Activated naive CD8-positive, alpha-beta T cell treated with anti-CD3 and anti-CD28 coated beads, Interleukin-2, amount 10 ng/mL, durations not matched to agents 7 days and 5 days (primary cell): ENCODE measurements at places on chromosomes 1 and 21. TPM values are rescaled to one million over a fixed set of nuclear protein-coding genes. Genes with fewer than 3 reads are reported as not detected.

CNR2 gene
- total RNA-seq: 2.0 TPM

PITHD1 gene
- 64.5 TPM for total RNA-seq

OR2G6 gene
- total RNA-seq: not detected

ELOVL1 gene
- total RNA-seq: 51.3 TPM

CELF3 gene
- total RNA-seq: not detected

MX1 gene
- 609 TPM for total RNA-seq

FCRLB gene
- total RNA-seq: 0.74 TPM

DNA sequence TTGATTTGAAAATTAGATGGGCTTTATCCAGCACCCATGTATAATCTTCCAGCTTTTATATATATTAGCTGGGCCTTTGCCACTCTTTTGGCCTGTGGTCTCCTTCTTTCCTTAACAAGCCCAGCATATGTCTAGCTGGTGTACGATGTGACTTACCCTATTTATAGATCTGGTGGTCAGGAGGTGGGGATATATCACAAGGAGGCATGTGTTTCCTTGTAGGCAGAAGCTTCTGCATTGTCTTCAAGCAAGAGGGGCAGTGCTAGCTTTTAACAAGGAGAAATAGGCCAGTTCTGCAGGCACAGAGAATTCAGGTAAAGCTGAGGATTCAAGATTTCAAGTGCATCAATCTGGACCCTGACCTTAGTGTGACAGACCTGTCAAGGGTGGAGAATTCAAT lies 38.0 kb upstream of the DNASE2B start:
- no peak for DNase-seq
- H3K4me3 ChIP-seq: no peak overlapping the region
- H3K36me3 ChIP-seq: no peaks in the 10 kb centered on the region
- H3K27ac ChIP-seq: no peak overlapping the region

GRCh38 chr1:79193211-79194079 lies 186.9 kb upstream of the ADGRL4 start:
- no peaks in the 10 kb centered on the region for H3K36me3 ChIP-seq
- no peaks in the 10 kb centered on the region for H3K4me1 ChIP-seq
- H3K27ac ChIP-seq: no peak overlapping the region
- no peak overlapping the region for H3K4me3 ChIP-seq

DNA sequence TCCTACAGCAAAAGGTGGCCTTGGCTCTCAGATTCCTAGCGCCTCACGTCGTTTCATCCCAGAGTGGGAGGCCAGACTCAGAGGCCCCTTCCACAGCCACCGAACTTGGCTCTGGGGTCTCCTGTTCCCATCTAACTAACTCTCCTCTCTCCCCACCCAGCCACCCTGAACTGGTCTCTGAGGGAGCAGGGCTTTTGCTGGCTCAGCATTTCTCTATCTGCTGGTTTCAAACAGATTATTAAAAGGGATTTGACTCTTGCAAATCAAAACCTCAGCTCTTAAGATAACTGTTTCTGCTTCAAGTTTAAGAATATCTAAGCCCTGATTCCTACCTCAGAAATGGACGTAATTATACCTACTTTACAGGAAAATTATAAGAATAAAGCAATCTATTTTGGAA lies 91.0 kb upstream of the ATP1B1 start:
- peaks cover 6% of the 10 kb centered on the region for H3K27me3 ChIP-seq
- no peaks in the 10 kb centered on the region for H3K36me3 ChIP-seq
- no peak for DNase-seq
- no peaks in the 10 kb centered on the region for H3K4me1 ChIP-seq

DNA sequence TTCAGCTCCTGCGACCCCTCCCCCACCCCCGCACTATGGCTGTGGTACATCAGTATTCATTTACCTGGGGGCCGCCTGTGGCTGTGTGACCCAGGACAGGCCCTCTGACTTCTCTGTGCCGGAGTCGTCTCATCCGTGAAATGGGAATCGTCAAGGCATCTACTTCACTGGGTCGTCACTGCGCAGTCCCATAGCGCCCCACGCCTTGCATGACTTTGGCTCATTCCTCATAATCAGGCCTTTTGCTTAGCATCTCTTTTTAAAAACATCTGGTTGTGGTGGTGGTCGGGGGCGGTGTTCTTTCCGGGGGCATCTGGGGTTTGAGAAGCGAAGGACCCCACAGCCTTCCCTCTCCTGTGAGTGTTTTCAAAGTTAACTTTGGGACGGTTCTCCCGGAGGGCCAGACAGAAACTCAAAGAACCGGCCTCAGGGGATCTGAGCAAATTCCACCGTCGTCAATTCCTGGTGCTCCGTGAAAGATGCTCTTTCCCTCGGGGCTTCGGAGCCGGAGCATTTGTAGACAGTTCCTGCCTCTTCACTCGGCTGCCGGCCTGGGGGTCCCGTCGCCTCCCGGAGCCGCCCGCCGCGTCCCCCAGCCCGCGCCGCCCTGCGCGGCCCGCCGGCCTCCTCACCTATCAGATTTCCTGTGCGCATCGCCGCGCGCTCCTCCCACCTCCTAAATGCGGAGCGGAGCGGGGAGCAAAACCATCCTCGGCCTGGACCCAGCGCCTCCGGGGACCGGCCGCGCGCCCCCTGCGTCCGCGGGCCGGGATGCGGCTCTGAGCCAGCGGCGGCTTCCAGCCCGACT lies at the start of gene B3GALT5:
B3GALT5 (plus strand) TSS at position 708 of the 808 bp plus-strand sequence. CDS start 47,620 bp downstream, outside the sequence.
- no peak within 1 kb of the TSS for H3K4me3 ChIP-seq
- peaks cover 43% of the 10 kb centered on the region for H3K27me3 ChIP-seq
- H3K27ac ChIP-seq: no peak within 1 kb of the TSS
- peaks cover 6% of the 10 kb centered on the region for H3K4me1 ChIP-seq
- no peaks in the 10 kb centered on the region for H3K36me3 ChIP-seq

DNA sequence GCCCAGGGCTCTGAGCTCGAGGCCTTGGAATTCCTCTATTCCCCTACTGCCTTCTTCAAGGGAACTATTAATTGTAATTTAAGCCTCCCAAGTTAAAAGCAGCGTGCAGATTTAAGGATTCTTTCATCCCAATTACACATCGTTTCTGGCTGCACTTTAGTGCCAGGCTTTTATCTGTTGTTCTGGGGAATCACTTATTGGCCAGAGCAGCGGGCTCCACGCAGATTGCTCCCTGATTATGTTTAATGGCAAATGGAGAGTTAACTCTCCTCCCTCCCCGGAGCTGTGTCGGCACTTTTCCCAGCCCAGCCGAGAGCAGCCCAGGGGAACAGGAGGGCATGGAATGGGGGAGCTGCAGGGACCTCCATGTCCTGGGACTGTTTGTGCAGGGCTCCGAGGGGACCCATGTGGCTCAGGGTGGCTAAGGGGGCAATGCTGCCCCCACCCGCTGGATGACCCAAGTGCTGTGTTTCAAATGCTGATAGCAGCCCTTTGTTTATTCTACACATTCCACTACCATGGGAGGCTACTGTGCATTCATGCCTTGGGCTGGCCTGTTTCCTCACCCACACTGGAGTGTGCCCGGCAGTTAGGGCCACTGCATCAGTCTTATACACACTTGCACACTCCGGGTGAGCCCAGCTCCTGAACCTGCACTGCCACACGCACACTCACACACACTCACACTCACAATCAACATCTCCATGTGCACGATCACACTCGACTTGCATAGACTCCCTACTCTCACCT lies 93.3 kb upstream of the POU3F1 start:
- H3K4me3 ChIP-seq: no peak overlapping the region
- H3K27me3 ChIP-seq: peaks cover 76% of the 10 kb centered on the region
- H3K27ac ChIP-seq: no peak overlapping the region
- H3K4me1 ChIP-seq: no peaks in the 10 kb centered on the region
- no peaks in the 10 kb centered on the region for H3K36me3 ChIP-seq
- no peak for DNase-seq

DNA sequence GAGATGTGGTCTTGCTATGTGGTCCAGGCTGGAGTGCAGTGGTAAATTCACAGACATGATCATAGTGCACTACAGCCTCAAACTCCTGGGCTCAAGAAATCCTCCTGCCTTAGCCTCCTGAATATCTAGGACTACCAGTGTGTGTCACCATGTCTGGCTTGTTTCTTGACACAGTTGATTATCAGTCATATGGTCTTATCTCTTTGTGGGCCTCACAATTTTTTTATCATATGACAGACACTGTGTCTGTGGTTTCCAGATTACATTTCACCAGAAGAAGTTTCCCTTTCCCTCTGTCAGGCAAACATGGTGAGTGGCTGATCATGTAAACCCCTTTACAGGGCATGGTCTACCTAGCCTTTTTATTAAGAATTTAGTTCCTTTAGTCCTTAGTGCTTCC lies 96.1 kb downstream of the HFM1 start:
- H3K27ac ChIP-seq: no peak overlapping the region
- peaks cover 3% of the 10 kb centered on the region for H3K27me3 ChIP-seq
- H3K4me1 ChIP-seq: no peaks in the 10 kb centered on the region
- no peaks in the 10 kb centered on the region for H3K36me3 ChIP-seq

DNA sequence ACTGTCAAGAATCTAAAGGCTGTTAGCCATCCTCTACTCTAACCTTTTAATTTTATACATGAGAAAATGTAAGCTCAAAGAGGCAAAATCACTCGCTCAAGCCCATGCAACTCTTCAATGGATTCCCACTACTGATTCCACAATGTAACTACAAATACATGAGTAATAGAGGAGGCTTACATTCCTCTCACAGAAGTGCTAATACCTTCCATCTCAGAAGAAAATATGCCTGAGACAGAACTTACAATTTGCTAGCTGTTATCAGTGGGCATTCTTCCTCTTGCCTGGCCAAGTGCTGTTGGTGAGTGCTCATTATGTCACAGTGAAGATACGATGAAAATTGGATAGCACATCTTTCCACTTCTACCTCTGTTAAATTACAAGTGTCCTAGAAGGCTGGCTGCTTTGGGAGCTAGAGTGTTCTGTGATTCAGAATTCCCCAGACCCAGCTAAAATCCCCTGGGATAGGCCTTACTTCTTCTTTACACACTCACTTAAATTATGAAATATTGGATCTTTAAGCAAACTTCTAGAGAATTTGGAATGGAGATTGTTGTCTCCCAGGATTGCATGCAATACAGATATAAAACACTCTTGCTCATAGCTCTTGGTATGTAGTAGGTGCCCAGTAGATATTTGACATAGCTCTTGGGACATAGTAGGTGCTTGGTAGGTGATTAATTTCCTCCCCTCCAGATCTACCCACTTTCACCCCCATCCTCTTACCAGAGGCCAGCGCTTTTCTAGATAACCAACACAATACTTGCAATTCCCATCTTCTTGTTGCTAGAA lies 24.1 kb downstream of the BCL9 start:
- peaks cover 5% of the 10 kb centered on the region for H3K4me1 ChIP-seq
- no peak overlapping the region for H3K27ac ChIP-seq
- H3K27me3 ChIP-seq: no peaks in the 10 kb centered on the region

- H3K36me3 ChIP-seq: peaks cover 14% of the 10 kb centered on the region
- H3K4me3 ChIP-seq: peak overlapping the region; percentile 68
- DNase-seq: no peak
- no peaks in the 10 kb centered on the region for H3K27me3 ChIP-seq
- H3K4me1 ChIP-seq: peaks cover 83% of the 10 kb centered on the region
These were observed 144.2 kb downstream of the DHRS3 start for GRCh38 chr1:12473596-12474362.

GRCh38 chr1:190739926-190740325 lies 262.3 kb upstream of the BRINP3 start:
- H3K27me3 ChIP-seq: no peaks in the 10 kb centered on the region
- no peak overlapping the region for H3K4me3 ChIP-seq
- no peaks in the 10 kb centered on the region for H3K4me1 ChIP-seq
- no peaks in the 10 kb centered on the region for H3K36me3 ChIP-seq
- no peak for DNase-seq

GRCh38 chr1:178818416-178818815 lies 52.5 kb downstream of the ANGPTL1 start:
- H3K4me1 ChIP-seq: peaks cover 2% of the 10 kb centered on the region
- no peak for DNase-seq
- no peak overlapping the region for H3K4me3 ChIP-seq
- H3K27me3 ChIP-seq: no peaks in the 10 kb centered on the region

DNA sequence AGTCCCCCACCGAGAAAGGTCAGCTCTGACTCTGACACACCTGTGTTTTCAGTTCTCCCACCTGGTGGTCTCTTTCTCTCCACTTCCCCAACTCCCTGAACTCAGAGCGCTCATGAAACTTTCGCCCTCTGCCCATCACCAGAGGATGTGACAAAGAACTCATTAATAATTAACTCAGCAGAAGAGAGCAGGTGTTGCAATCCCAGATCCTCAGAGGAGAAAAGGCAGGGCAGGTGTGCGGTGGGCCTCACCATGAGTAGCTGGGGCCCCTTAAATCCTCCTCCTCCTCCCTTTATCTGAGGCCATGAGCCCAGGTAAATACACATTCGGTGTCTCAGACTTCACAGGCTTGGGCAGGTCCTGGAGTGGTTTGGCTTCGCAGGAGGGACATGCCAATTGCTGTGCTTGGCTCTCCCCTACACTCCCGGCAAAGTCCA lies 1.7 kb upstream of the LAMB3 start:
- no peaks in the 10 kb centered on the region for H3K36me3 ChIP-seq
- H3K27me3 ChIP-seq: peaks cover 2% of the 10 kb centered on the region
- H3K4me1 ChIP-seq: peaks cover 18% of the 10 kb centered on the region
- no peak for DNase-seq
- no peak overlapping the region for H3K4me3 ChIP-seq

DNA sequence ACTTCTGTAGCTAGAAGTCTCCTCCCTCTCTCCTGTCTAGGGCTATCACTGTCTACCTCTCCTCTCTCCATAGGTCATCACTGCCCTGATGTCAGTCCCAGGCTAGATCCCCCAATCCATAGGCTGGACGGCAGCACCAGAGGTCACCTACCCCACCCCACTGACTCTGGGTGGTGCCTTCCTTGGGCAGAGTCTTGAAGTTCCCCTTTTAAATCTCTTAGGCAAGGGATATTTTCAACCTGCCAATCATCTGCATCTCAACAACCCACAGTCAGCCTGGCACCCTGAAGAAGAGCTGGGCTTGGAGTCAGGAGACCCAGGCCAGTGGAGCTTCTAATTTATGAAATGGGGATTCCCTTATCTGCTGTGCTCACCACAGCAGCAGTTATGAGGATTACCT lies 13.2 kb downstream of the MYBPH start:
- peaks cover 26% of the 10 kb centered on the region for H3K27me3 ChIP-seq
- H3K4me3 ChIP-seq: no peak overlapping the region
- no peaks in the 10 kb centered on the region for H3K36me3 ChIP-seq
- peaks cover 2% of the 10 kb centered on the region for H3K4me1 ChIP-seq

- peaks cover 36% of the 10 kb centered on the region for H3K4me1 ChIP-seq
- peak overlapping the region; percentile 80 for H3K4me3 ChIP-seq
- no peak for DNase-seq
- H3K27me3 ChIP-seq: no peaks in the 10 kb centered on the region
These were observed 109.6 kb downstream of the S1PR1 start for GRCh38 chr1:101346419-101346818.

- no peak overlapping the region for H3K27ac ChIP-seq
- H3K4me1 ChIP-seq: peaks cover 24% of the 10 kb centered on the region
- peaks cover 5% of the 10 kb centered on the region for H3K36me3 ChIP-seq
- H3K4me3 ChIP-seq: no peak overlapping the region
- no peaks in the 10 kb centered on the region for H3K27me3 ChIP-seq
These were observed 98.5 kb downstream of the RERE start for GRCh38 chr1:8718850-8719361.

- H3K4me3 ChIP-seq: peak overlapping the region; percentile 62
- H3K27me3 ChIP-seq: no peaks in the 10 kb centered on the region
- peaks cover 43% of the 10 kb centered on the region for H3K4me1 ChIP-seq
- H3K27ac ChIP-seq: peak overlapping the region; percentile 80
- DNase-seq: no peak
- peaks cover 64% of the 10 kb centered on the region for H3K36me3 ChIP-seq
These were observed 19.1 kb downstream of the CD84 start for GRCh38 chr1:160560045-160560705.

GRCh38 chr21:37620401-37620800 lies 253.8 kb downstream of the DYRK1A start:
- H3K4me3 ChIP-seq: no peak overlapping the region
- no peak for DNase-seq
- no peaks in the 10 kb centered on the region for H3K36me3 ChIP-seq
- no peak overlapping the region for H3K27ac ChIP-seq
